NCI-H1048 (cell line): ENCODE measurements at places on chromosomes 13 and 19.

- DNase-seq = no peak
Measured at GRCh38 chr19:54731191-54731590, 6.9 kb downstream of the KIR3DL3 start.

GRCh38 chr19:58153386-58153785 is 2.8 kb upstream of the ZNF329 start:
- no peak for DNase-seq

GRCh38 chr19:310141-310651 is 19.0 kb upstream of the PLPP2 start:
- DNase-seq = no peak

DNA sequence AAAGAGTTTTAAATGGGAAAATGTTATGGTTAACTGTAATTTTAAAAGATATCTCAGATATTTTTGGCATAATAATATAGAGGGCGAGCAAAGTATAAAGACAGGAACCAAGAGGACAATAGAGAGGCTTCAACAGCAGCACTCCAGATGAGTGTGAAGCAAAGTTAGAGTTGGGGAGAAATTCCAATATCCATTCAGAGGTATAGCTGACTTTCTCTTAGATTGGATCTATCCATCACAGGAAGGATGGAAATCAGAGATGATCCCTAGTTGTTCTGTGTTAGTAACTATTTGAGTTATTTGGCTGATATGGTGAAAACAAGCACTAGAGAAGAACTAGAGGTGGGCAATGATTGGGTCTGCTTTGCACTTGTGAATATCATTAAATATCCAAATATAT is 786.0 kb upstream of the KLHL1 start:
- no peak for DNase-seq
